ENCODE measurements at places on chromosomes 7 and 10.

- no peak for DNase-seq
Observed at GRCh38 chr7:18760046-18760445, 264.5 kb downstream of the HDAC9 start.

DNA sequence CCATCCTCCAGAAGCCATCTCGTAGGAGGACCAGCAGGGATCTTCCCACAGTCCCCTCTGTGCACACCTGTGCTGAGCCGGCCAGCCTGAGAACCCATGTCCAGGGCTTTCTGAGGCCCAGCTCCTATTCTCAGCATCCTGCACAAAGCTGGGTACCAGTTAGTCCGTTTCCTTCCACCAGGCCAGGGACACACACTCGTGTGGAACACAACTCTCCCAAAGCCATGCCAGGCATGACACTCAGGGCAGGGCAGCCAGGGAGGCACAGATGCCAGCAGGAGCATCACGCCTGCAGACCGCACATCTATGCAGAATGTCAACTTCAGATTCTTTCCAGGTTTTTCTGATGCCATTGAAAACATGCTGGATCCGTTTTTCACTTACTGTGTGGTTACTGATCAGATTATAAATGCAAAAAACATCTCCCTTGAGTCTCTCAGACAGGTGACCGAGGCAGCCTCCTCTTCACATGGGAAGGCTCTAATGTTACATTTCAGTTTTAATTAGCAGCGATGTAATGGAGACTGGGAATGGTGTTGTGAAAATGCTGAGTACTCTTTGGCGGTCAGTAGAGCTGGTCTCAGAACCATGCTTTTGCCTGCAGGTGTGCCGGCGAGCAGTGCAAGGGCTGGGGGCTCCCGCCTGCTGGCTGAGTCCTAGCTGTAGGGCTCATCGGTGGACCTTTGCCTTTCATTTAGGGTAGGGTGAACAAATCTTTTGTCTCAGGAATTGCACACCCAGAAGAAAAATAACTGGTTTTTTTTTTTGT lies 3.3 kb upstream of the SUN1 start:
- DNase-seq = no peak

DNA sequence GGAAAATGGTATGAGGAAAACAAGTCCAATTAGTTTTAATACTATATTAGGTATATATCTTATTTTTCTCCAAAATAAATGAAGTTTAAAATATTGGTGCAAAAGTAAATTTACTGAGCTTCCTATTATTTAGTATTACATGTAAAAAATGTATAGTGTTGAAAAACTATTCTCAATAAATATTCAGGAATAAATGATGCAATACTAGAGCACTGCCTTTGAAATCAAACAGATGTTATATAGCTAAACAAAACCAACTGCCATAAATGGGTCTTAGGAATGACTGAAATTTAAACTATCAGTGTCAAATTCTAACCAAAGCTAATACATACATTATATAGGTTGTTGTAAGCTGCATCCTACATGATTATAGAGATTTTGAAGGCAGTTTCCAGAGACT lies 1434.0 kb upstream of the LRRTM3 start:
- no peak for DNase-seq

DNA sequence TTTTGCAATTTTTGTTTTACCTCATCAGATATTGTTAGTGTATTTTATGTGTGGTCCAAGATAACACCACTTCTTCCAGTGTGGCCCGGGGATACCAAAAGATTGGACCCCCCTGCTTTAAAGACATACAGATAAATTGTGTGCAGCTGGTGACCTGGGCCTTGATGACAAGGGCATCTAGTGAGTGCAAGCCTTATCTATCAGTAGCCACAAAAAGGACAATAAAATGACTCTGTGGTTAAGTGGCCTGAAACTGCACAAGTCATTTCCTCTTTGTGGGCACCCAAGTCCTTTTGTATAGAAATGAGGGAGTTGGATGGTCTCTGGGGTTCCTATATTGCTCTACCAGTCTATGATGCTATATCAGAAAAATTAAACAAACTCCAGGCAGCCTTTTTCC lies 98.1 kb downstream of the PARD3 start:
- DNase-seq = no peak
